Stimulated activated naive CD8-positive, alpha-beta T cell treated with anti-CD3 and anti-CD28 coated beads, Interleukin-15, Interleukin-2, amounts not matched to agents 100 U/mL and 50 U/mL, for 24 hours (primary cell): ENCODE measurements at places on chromosomes 2 and 18.

DNA sequence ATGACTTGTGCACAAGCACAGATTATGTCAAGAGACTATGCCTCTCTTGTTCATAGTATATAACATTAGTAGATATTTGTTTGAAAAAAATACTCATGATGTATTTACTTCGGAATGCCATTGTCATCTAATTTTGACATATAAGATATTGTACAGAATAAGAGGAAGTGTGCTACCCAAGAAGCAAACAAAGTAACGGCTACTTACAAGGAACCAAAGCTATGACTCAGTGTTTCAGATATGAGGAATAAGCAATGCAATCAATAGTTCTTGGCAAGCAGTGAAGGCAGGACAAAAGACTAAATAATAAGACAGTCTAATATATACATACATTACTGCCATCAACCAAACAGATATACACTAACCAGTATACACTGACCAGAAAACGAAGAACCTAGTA, 256.3 kb downstream of the CCDC178 start:
- no peak for DNase-seq

DNA sequence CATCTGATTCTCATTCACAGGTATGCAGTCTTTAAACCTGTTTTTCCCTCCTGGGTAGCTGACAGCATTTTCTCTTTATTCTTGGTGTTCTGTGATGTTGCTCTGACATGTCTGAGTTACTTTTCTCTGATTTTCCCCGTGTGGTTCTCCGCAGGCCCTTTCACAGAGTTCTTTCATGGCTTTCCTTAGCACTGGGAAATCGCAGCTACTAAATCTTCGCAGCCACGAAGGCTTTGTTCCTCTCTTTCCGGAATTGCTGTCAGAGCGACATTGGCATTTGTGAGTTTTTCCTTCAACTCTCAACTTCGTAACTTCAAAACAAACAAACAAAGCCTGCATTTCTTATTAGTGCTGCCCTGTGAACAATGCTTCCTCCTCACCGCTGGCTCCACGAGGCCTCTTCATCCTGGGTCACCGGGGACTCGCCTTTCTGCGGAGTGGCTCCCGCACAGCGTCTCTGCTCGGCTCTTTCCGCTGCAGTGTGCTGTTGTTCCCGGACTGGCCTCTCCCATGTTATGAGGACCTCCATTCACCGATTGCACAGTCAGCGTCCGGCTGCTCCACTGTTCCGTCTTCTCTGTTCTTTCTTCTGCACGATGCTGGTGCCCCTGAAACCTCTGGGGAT, 16.1 kb downstream of the COLEC11 start:
- no peak for DNase-seq

- no peak for DNase-seq
These were observed 41.8 kb upstream of the AFF3 start for GRCh38 chr2:100184055-100184737.

DNA sequence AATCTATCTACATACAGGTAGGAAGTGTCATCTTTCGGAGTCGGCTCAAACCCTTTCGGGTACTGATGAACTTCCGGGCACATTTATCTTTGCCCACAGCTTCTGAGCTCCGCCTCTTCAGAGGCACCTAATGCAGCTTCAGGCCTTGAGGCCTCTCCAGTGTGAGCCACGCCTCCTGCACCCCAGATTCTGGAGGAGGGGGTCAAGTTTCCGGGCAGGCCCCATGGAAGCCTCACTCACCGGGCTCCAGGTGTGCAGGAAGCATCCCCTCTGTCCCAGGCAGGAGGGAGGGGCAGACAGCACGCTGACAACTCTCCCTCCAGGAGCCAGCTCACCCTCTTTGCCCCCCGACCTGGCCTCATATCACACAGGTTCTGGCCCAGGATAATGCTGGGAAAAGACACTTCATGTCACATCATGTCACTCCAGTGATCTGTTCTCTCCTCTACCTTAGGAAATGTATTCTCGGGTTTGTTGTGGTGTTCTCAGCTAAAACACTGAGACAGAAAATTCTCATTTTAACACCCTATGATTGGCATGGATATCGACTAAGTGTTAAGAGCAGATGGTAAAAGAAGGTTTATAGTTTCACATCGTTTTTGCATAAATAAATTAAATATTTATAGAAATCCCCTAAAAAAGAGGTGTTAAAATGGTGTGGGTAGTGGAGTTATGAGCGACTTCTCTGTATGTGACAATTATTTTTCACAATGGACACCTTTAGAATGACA, 46.2 kb upstream of the COPS8 start:
- no peak for DNase-seq

- no peak for DNase-seq
These were observed 91.9 kb upstream of the KLHL29 start for GRCh38 chr2:23293063-23293462.

DNA sequence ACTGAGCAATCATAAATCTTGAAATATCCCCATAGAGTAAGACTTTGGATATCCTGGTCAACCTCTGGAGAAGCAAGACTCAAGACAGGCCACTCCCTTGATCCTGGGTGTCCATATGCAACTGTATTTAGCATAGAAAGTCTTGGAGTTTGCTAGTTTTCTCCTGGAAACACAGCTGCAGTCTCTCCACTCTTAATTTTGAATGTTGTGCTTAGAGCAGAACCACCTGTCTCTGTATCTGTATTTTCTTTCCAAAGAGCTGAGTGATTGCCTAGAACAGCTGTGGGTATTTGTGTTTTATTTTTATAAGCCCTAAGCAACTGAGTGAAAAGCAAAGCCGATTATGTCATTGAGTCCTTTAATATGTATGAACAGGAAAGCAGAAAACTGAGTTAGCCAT, 64.1 kb upstream of the ADAM23 start:
- DNase-seq, result no peak

DNA sequence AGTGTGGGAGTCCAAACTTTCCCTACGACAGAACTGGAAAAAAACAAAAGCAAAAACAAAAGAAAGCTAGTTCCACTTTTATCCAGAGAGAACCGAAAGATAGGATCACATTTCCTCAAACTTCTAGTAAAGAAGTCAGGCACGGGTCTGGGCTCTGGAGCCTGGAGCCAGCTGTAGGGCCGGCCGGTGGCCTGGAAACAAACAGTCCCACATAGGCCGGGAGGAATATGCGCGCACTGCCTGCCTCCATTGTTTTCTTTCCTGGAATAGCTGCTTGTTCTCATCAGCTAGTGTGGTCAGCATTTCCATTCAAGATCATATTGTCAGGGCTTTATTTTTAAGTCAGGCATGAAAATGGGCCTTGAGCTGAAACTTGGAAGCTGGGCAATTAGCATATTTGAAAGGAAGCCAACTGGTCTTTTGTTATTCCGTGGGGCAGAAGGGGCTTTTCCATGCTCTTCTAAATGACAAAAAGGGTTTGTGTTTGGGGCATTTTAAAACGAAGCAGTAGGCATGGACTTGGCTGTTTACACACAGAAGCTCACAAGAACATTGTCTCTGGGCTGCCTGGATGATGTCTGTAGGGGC, 58.7 kb upstream of the RFX8 start:
- no peak for DNase-seq

DNA sequence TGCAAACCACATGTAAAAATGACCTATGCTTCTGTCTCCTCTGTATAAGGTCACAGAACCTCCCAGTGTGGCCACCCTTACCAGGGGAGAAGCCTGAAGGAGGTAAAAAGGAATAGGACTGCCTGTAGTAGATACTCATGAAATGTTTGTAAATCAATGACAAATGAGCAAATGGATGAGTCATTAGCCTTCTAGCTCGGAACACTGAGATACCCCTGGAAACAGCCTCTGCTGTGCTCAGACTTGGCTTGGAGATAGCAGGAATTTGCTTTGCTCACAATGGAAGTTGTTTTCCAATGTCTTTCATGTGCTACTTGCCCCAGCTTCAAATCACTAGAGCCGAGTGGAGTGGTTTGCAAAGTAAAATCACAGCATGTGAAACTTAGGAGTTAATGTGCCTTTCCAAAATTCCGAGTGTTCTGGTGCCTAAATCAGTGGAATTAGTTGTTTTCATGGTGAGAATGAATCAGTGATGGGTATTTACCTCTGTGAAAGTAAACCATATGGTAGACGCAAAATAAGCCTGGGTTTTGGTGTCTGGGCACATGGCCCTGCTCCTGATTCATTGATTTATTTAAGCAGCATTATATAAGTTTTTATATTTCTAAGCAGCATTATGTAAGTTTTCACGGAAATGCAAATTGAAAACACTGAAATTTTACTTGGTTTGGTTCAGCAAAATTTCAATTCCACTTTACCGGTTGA, 154.0 kb upstream of the MAP3K20 start:
- DNase-seq, result no peak

DNA sequence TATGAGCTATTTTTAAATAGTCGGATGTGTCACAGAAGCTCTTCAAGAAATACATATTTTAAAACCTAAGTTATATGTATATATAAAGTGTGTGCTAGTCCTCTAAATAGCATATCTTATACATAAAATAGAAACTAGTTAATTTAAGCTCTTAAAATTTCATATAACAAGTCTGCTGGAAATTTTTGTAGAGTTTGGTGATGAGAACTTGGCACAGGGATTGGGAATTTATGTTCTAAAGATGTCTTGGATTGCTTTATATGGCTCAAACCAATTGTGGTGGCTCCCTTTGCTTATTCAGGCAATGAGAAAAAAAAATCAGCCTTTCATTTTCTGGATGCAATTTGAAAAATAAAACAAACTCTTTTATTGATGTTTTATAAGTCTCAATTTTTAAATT, 142.8 kb upstream of the KCNJ3 start:
- no peak for DNase-seq

DNA sequence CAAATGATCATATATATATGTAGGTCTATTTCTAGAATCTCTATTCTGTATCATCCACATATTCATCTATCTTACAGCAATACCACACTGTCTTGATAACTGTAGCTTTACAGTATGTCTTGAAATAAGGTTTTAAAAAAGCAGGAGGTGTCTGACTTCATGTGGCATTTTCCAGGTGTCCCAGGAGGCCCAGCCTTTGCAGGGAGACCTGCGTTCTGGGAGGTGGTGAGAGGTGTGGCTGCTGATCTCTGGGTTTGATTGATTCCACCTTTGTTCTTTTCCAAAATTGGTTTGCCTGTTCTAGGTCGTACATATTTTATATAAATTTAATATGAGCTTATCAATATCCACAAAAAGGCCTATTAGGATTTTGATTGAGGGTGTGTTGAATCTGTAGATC, 26.6 kb downstream of the DPYSL5 start:
- DNase-seq, result no peak

- no peak for DNase-seq
These were observed 47.9 kb downstream of the FER1L5 start for GRCh38 chr2:96690306-96691021.

DNA sequence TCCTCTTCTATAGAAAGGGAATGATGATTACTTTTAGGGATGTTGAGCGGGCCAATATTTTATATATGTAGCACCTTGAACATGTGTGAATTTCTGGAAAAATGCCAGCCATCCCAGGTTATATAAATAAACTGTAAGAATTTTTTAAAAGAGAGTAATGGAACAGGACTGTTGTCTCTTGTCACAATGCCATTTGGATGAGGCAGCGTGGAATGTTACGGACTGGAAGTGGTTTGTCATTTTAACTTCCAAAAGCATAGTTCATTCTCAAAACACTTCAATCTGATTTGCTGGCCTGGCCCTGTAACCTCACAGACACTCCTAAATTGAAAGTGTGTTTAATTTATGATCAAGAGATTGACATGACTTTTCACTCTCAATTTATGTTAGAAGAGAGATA, 70.8 kb downstream of the TPGS2 start:
- DNase-seq, result no peak

DNA sequence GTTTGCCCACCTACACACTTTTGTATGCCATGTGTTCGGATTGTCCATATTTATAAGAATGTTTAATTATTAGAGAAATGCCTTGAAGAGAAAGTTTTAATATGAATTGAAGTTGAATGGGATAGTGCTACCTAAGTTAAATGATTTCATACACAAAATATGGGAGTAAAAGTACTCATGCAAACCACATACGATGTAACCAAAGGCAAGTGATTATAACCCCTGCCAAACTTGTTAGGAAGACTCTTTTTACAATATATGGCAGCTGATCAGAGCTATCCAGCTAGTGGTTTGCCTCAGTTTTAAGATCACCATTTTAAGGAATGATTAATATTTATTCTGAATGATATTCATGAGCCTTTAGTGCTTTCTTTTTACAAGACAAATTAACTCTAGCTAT, 106.7 kb downstream of the MYO1B start:
- DNase-seq, result no peak

GRCh38 chr2:141957321-141957720, 173.5 kb downstream of the LRP1B start:
- DNase-seq, result no peak

DNA sequence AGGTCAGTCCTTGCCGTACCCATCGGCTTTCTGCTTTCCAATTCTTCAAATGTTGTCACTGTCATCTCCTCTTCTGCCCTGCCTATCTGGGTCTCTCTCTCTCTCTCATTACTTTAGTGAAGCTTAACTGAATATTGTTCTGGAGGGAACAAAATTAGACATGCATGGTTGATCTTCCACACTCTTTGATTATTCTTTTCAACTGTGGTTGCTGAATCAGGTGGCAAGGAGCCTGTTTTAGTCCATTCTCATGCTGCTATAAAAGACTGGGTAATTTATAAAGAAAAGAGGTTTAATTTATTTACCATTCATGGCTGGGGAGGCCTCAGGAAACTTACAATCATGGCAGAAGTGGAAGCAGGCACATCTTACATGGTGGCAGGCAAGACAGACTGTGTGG, 157.9 kb downstream of the ARL4C start:
- no peak for DNase-seq

- no peak for DNase-seq
These were observed 132.3 kb upstream of the NETO1 start for GRCh38 chr18:72999971-73000607.

DNA sequence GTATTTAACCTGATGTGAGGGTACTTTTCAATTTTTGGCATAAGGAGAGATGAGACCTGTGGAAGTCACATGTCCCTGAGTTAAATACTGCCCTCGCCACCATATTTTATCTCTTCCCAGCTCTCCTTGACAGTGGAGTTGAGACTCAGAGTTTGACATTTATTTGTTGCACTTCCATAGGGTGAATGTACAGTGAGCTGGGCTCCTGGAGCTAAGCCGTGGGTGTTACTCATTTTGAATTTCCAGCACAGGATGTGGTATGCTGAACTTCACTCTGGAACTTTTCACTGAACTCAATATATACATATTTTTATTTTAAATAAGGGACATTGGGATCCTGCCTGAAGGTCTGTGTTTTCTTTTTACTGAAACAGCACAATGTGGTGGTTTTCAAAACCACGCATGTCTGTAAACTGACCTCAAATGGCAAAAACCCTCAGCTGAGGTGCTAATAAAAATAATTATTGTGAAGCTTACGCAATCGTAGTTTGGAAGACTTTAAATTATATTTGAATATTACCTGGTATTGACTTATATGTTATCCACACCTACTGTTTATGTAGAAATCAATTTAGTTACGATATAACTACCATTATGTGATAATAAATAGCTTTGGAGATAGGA, 12.1 kb downstream of the RNF144A start:
- DNase-seq, result no peak

- DNase-seq, result no peak
These were observed 605.8 kb downstream of the METTL4 start for GRCh38 chr18:1965541-1965940.

DNA sequence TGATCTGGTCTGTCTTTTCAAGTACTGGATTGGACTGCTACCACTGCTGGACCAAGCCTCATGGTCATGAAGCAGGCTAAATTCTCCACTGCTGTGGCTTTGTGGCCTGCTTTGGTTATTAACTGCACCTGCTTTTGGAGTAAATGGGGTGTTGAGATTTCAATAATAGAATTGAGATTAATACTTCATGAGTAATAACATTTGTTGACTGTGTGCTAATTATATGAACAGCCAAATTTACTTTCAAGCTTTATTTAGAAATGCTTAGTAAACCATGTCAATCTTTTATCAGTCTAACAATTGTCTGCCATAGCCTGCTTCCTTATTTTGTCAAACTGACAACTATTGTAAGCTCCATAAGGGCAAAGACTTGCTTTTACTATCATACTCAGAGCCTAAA, 27.4 kb upstream of the MTIF2 start:
- no peak for DNase-seq
